ENCODE measurements at places on chromosomes 3 and 15. TPM values are rescaled to one million over a fixed set of nuclear protein-coding genes. Genes with fewer than 3 reads are reported as not detected.

GRCh38 chr3:111618945-111619344 is 23.8 kb upstream of the ZBED2 start:
- no peak for DNase-seq

The THSD4 gene
- 9.1 TPM for total RNA-seq

- DNase-seq = no peak
Measured at GRCh38 chr3:170467571-170468147, 49.0 kb downstream of the CLDN11 start.

GRCh38 chr3:41477399-41478014 is 278.2 kb downstream of the CTNNB1 start:
- DNase-seq = no peak
